Naive thymus-derived CD4-positive, alpha-beta T cell (primary cell): ENCODE measurements at places on chromosomes 16 and 17. TPM values are rescaled to one million over a fixed set of nuclear protein-coding genes. Genes with fewer than 3 reads are reported as not detected.

The WSCD1 gene
- 0.73 TPM for total RNA-seq

The MRPS34 gene
- 111 and 115 TPM in 2 replicates for total RNA-seq

The CEMP1 gene
- total RNA-seq = 0.25 TPM in 1 of 2 replicates, not detected in the other

- peaks cover 16% of the 10 kb centered on the region for H3K4me1 ChIP-seq
- DNase-seq = peak; percentile 35
- no peak overlapping the region for H3K4me3 ChIP-seq
- no peaks in the 10 kb centered on the region for H3K27me3 ChIP-seq
- no peak overlapping the region for H3K27ac ChIP-seq
These were observed 23.6 kb upstream of the ATF7IP2 start for GRCh38 chr16:10362077-10362863.

GRCh38 chr16:26550111-26550610 is 516.6 kb upstream of the C16orf82 start:
- no peak overlapping the region for H3K27ac ChIP-seq
- H3K4me3 ChIP-seq = no peak overlapping the region
- no peak for DNase-seq
- H3K27me3 ChIP-seq = no peaks in the 10 kb centered on the region
- no peaks in the 10 kb centered on the region for H3K4me1 ChIP-seq

DNA sequence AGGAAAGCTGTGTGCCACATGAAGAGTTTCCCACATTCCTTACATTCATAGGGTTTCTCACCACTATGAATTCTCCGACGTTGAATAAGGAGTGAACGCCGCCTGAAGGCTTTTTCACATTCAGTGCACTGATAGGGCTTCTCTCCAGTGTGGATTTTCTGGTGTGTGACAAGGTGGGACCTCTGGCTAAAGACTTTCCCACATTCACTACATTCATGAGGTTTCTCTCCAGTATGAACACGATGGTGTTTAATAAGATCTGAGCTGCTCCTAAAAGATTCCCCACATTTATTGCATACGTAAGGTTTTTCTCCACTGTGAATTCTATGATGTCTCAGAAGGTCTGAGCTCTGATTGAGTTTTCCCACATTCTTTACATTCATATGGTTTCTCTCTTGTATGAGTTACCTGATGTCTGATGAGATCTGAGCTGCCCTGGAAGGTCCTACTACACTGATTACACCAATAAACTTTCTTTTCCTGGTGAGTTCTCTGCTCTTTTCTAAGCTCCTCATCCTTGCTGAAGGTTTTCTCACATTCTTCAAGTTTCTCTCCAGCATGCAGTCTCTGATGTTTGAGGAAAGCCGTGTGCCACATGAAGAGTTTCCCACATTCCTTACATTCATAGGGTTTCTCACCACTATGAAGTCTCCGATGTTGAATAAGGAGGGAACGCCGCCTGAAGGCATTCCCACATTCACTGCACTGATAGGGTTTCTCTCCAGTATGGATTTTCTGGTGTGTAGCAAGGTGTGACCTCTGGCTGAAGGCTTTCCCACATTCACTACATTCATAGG is 10.0 kb downstream of the ZNF594 start:
- H3K4me1 ChIP-seq = no peaks in the 10 kb centered on the region
- no peak overlapping the region for H3K27ac ChIP-seq
- no peaks in the 10 kb centered on the region for H3K27me3 ChIP-seq
- H3K4me3 ChIP-seq = peak overlapping the region; percentile 10
- peaks cover 9% of the 10 kb centered on the region for H3K36me3 ChIP-seq

The MXRA7 gene
- 2.8 TPM for total RNA-seq

The CLEC3A gene
- not detected for total RNA-seq

The CDH13 gene
- not detected in 2 replicates for total RNA-seq

DNA sequence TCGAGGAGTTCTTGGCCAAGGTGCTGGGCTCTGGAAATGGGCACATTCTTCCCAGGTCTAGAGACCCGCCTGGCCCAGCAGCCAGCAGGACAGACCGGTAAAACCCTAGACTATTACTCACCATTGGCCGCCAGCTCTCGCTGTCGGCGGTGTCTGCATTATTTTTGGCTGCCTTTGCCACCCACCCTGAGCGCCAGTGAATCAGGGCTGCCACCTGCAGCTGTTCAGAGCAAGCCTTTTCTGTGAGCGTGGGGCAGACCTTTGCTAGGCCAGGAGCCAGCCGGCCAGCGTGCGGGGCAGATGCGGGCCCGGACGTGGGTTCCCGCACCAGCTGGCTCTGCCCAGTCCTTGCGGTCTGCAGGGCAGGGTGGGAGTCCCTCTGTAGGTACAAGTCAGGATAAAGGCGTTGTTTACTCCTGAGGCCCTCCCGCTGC is 15.8 kb upstream of the CLEC18A start:
- no peak overlapping the region for H3K27ac ChIP-seq
- no peak overlapping the region for H3K4me3 ChIP-seq
- H3K36me3 ChIP-seq = peaks cover 8% of the 10 kb centered on the region

The NPIPB6 gene
- total RNA-seq = 1.7 and 2.5 TPM in 2 replicates

- no peaks in the 10 kb centered on the region for H3K36me3 ChIP-seq
- DNase-seq = no peak
- H3K4me3 ChIP-seq = no peak overlapping the region
- H3K4me1 ChIP-seq = no peaks in the 10 kb centered on the region
- no peak overlapping the region for H3K27ac ChIP-seq
- H3K27me3 ChIP-seq = no peaks in the 10 kb centered on the region
These were observed 722.0 kb downstream of the KCNJ2 start for GRCh38 chr17:70891306-70891705.

The ANKRD40CL gene
- total RNA-seq = not detected

The LITAFD gene
- not detected for total RNA-seq

The KRT12 gene
- total RNA-seq = not detected
